ENCODE measurements at places on chromosomes 11 and 22.

GRCh38 chr22:39943337-39943736, 16.9 kb upstream of the TMA7B start:
- no peaks in the 10 kb centered on the region for H3K36me3 ChIP-seq
- H3K27me3 ChIP-seq = no peaks in the 10 kb centered on the region
- H3K27ac ChIP-seq = no peak overlapping the region

- H3K4me1 ChIP-seq = no peaks in the 10 kb centered on the region
- H3K27ac ChIP-seq = peak overlapping the region; percentile 18
- H3K27me3 ChIP-seq = no peaks in the 10 kb centered on the region
- H3K36me3 ChIP-seq = no peaks in the 10 kb centered on the region
Measured at GRCh38 chr11:9639099-9639498, 24.8 kb upstream of the SWAP70 start.

DNA sequence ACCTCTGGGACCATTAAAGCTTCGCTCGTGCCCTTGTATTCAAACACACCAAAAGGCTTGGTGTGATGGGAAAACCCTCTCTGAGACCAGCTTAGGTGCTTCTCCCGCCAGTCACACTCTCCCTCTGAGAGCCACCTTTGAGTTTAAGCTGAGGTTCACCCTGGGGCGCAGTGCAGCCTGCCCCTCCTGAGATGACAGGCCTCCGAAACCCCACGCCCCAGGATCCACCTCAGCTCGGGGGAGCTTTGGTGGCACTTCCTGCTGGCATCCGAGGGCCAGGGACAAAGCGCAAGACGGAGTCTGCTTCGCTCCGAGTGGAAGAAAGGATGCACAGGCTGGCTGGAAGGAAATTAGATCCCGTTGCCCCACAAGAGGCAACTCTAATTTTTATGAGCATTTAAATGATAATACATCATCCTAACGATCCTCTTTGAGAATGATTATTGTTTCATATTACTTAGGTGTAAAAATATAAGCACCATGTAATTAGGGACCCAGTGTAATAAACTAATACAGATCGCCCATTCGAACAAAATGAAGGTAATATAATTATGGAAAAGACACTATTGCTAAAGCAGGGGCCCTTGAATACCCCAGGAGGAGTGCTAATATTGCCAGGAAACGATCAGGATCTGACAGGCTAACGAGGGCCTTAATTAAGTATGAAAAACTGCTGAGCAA, 134.7 kb downstream of the CEP164 start:
- peaks cover 17% of the 10 kb centered on the region for H3K4me1 ChIP-seq
- H3K4me3 ChIP-seq = no peak overlapping the region
- no peak for DNase-seq
- no peak overlapping the region for H3K27ac ChIP-seq

- H3K27me3 ChIP-seq = no peaks in the 10 kb centered on the region
- H3K4me1 ChIP-seq = no peaks in the 10 kb centered on the region
- H3K4me3 ChIP-seq = no peak overlapping the region
- no peak overlapping the region for H3K27ac ChIP-seq
- H3K36me3 ChIP-seq = no peaks in the 10 kb centered on the region
- no peak for DNase-seq
Measured at GRCh38 chr22:49446145-49446758, 381.4 kb downstream of the BRD1 start.

- H3K4me3 ChIP-seq = no peak overlapping the region
- DNase-seq = no peak
- H3K36me3 ChIP-seq = no peaks in the 10 kb centered on the region
- H3K27ac ChIP-seq = no peak overlapping the region
- no peaks in the 10 kb centered on the region for H3K27me3 ChIP-seq
Measured at GRCh38 chr11:9498457-9499078, 37.8 kb downstream of the ZNF143 start.

GRCh38 chr11:128036006-128036405, 551.4 kb downstream of the ETS1 start:
- no peaks in the 10 kb centered on the region for H3K36me3 ChIP-seq
- no peaks in the 10 kb centered on the region for H3K4me1 ChIP-seq
- no peak overlapping the region for H3K4me3 ChIP-seq
- no peaks in the 10 kb centered on the region for H3K27me3 ChIP-seq
- no peak for DNase-seq

GRCh38 chr11:68545796-68546195, 85.2 kb downstream of the PPP6R3 start:
- no peak overlapping the region for H3K27ac ChIP-seq
- no peaks in the 10 kb centered on the region for H3K36me3 ChIP-seq
- peaks cover 24% of the 10 kb centered on the region for H3K4me1 ChIP-seq
- peak; percentile 70 for DNase-seq

- no peak for DNase-seq
- H3K4me1 ChIP-seq = peaks cover 21% of the 10 kb centered on the region
- H3K27me3 ChIP-seq = no peaks in the 10 kb centered on the region
- H3K4me3 ChIP-seq = no peak overlapping the region
Measured at GRCh38 chr22:38320605-38321402, 3.6 kb upstream of the CSNK1E start.
